ENCODE measurements at places on chromosomes 4 and X.

GRCh38 chr4:188194421-188194820, 55.2 kb downstream of the TRIML1 start:
- no peak for DNase-seq

- no peak for DNase-seq
Observed at GRCh38 chr4:25310803-25311166, 1.8 kb upstream of the ZCCHC4 start.

DNA sequence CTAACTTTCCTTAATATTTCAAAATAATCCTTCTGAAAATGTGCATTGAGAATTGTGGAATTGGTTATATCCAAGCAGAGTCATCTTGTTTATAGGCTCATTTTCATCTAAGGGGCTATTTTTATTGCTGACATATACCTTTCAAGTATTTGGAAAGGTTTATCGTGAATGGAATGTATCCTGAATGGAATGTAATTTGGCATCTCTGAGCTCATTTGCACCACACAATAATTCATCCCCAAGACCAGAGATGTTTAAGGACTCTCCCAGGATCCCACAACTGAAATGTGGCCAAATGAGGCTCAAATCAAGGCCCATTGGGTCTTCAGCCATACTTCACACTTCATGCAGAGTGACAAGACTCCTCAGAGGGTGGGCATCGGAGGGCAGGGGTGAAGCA, 7.5 kb upstream of the SETD7 start:
- DNase-seq: no peak

DNA sequence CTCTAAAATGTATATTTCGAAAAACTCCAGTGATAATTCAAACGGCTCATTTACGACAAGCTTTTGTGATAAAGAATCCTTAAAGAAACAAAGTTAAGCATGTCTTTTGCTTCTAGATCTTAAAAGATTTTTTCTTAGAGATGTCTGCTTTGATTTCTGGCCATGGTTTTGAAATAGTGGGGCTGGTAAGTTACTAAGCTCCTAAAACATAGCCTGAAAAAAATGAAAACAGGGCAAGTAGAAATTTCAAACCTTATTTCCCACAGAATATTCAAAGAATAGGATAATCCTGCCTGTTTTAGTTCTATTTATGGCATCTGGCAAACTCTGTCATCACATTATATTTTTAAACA, 318.3 kb downstream of the ARHGAP24 start:
- no peak for DNase-seq

- peak; percentile 56 for DNase-seq
Observed at GRCh38 chrX:49166914-49167739, 4.6 kb downstream of the MAGIX start.

- no peak for DNase-seq
Observed at GRCh38 chr4:80073473-80074008, 512 bp upstream of the ANTXR2 start.

- no peak for DNase-seq
Observed at GRCh38 chr4:82519072-82519471, 42.7 kb downstream of the TMEM150C start.

GRCh38 chr4:155367608-155368007, 9.2 kb downstream of the MAP9 start:
- DNase-seq: no peak

DNA sequence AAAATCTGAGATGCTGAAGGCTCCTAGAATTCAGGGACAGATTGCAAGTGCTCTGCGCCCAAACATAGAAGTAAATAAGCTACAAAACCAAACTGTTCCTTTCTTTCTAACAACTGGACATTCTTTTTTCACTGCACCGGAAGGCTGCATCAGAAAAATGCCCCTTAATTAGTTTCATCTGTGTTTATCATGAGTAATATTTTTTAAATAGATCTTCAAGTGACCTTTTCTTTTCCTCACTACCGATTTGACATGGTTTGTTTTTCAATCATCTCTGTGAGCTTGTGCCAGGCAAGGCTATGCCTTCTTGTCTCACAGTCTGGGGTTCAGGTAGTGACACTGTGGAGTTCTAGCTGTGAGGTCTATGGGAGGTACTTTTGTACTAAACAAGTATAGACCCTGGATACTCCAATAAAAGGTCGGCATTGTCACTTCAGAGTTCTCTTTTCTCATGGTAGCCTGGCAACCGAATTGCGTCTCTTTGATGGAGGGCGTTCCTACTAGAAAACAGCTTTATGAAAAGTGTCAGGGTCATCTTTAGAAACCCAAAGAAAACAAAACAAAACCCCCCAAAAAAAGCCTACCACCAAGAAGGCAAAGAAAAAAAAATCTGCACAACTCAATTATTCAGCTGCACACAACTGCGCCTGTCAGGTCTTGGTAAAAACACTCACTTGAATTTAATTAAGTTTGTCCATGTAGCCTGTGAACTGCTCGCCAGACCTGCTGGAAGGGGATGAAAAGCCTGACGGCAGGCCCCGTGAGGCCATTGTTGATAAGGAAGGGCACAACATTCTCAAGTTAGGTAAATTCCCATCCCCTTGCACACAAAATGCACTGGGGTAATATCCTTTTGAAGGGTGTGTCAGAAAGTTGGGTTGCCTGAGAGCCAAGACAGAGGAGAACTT, 22.8 kb upstream of the ADAMTS3 start:
- no peak for DNase-seq

GRCh38 chr4:3879681-3880614, 113.8 kb downstream of the ADRA2C start:
- no peak for DNase-seq

DNA sequence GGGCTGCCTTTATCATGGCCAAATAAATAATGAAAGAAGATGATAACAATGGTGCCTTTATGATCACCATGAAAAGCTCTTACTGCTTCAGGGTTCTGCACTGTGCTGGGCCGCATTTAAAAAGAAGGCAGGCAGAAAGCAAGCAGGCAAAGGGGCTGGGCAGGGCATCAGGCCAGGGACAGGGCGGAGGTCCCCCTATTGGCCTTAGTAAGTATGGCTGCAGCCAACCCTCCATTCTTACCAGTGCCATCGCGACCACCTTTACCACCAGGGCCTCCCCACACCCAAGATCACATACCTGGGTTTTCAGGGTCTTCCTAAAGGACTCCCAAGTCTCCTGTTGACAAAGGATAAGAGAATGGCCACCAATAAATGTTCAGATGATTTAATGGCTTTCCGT, 38.9 kb downstream of the CNGA2 start:
- DNase-seq: no peak

DNA sequence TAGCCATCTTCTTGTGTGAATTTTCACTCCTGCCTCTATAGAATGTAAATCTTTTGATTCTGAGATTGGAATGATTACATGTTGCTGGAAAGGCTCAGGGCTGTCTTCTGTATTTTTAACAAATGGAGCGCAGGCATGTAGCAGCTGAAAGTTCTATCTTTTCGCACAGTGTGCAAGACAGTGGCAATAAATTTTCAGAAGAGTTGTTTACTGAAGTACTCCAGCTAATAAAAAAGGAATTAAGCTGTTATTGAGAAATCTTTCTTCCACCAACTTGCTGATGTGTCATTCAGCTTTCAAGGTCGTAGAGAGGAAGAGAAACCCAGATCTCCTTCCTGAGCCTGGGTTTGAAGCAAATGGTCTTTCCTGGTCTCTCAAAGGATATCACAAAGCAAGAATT, 122.0 kb upstream of the PUDP start:
- no peak for DNase-seq

DNA sequence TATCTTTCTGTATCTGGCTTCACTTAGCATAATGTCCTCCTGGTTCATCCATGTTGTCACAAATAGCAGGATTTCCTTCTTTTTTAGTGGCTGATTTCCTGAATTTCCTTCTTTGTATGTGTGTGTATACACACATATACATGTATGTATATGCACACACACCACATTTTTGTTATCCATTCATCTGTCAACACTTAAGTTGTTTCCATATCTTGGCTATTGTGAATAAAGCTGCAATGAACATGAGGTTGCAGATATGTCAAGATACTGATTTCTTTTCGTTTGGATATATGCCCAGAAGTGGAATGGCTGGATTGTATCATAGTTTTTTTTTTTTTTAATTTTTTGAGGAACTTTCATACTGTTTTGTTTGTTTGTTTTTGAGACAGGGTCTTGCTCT, 76.2 kb downstream of the WNK3 start:
- no peak for DNase-seq

DNA sequence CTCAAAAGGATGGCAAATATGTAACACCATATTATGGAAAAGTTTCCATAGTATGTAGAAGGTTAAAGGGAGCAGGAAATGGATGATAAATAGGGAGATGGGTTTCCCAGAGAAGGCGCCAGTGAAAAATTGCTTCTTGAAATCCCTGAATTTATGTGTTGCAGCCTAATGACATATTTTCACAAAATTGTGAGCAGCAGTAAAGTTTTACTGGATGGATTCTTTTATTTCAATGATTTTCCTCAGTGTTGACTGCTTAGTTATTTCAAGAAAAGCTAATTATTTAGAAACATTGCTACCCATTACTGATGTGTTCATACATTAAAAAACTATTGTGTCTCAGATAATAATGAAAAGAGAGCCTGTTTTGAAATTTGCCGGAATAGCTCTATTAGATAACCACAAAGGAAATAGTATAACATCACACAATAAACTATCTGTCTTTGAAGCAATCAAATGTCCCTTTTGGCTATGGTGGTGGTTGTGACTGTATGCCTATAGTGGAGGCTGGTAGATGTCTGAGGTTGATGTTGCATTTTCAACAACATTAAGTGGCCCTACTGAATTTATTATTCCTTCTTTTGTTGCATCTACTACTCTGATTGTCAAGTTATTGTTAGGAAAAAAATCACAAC, 169.9 kb upstream of the HAND2 start:
- DNase-seq: no peak

GRCh38 chr4:82429728-82430192, 502 bp downstream of the HNRNPDL start:
- no peak for DNase-seq

DNA sequence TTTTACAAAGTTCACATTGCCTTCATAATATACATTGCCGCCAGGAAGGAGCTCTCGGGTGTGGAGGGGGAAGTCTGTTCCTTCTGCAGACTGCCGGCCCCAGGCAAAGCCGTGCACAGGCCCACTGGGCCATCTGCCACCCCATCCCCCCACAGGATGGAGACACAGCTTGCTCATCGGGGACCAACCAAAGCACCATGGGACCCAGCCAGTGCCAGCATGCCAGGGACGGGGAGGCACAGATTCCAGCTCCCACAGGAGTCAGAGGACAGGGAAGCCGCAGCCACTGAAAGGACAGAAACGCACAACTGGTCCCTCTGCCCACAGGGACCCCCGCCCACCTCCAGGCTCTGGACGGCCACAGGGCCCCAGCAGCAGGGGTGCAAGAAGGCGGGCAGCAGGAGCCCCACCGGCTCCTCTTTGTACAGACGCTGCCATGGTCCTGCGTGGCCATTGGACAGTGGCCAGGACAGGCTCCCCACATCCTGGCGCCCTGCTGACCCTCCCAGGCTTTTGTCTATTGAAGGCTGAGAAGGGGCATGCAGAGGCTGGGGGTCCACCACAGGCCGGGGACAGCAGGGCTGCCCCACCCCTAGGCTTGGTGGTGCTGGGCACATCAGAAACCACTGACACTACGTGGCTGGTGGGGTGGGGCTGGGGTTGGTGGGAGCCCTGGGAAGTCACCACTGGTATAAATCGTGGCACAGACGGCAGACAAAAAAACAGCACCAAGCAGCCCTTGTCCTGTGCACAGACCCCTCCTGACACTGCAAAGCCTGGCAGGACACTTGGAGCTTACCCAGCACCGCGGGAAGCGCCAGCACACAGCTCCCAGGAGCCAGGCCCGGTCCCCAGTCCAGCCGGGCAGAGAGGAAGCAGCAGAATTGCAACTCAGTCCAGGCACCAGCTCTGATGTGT, 89.0 kb downstream of the FAM53A start:
- no peak for DNase-seq

DNA sequence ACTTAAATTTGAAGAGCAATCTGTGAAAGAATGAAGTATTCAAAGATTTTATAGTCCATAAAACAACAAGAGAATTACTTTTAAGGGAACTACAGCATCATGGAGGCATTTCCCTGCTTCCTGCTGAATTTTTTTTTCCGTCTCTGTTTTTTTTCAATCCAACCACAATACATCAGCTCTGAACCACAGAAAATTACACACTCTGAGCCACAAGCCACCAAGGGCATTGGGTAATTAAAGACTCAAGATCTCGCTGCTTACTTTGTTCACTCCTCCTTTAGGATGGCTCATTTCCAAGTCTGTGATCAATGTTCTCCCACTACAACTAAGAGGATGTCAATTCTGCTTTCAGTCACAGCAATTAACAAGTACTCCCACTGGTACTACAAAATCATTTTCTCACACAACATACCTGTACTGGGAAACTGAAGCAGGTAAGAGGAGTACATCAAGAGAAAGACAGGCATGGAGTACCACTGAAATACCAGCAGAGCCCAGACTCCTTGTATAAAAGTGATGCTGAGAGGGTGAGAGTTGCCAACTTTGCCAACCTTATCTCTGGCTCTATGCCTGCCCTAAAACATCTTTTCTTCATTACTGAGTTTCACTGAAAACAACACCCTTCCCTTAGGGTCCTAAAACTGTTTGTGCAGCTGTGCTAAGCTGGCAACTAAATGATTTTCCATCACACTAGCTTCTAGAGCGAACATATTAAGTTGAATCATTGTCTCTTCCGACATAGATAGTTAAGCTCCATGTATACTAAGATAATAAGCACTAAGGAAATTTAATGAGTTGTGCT, 105.8 kb upstream of the MAGEB18 start:
- DNase-seq: no peak

GRCh38 chr4:40205259-40206198, 8.7 kb downstream of the RHOH start:
- peak; percentile 38 for DNase-seq

DNA sequence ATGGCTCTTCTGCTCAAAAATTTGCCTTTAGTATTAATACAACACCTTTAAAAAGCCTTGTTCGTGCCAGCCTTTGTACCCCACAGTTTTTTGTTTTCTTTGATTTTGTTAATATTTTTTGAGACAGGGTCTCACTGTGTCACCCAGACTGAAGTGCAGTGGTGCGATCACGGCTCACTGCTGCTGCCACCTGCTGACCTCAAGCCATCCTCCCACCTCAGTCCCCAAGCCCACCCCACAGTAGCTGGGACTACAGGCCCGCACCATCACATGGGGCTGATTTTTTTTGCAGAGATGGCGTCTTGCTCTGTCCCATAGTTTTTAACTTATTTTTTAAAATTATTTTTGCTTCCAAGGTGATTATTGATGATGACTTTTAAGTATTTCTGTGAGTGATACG, 134.0 kb downstream of the HTR2C start:
- DNase-seq: no peak

DNA sequence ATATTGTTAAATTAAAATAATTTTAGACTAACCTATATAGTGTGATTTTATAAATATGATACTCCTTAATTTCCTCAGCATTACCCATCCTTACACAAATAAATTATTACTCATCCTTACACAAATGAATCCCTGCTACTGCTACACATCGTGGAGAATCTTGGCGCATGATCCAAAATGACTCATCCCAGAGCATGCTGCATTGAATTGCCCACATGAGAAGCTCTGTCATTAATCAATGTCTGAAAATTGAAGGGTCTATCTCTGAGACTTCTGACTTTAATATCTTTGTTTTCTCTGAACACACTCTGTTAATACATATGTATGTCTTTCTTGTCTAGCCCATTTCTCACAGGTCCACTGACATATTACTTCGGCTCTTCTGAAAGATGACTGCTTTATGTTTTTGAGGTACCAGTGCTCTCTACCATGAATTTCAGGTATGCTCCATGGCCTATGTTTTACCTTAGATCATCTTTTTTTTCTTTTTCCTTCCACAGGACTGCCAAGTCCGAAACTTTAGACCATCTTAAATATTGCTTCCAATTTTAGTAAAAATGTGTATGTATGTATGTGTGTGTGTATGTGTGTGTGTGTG, 15.7 kb upstream of the DUSP21 start:
- no peak for DNase-seq

- DNase-seq: no peak
Observed at GRCh38 chrX:153379971-153380581, 21.1 kb downstream of the PNMA6E start.

Measured in body of pancreas (tissue), 4 donors.